ENCODE measurements at places on chromosomes 12 and 14.

GRCh38 chr14:82094829-82095345, 561.2 kb upstream of the SEL1L start:
- peak; percentile 96 for DNase-seq

- DNase-seq = no peak
Observed at GRCh38 chr12:113230315-113231234, 9.3 kb downstream of the TPCN1 start.

DNA sequence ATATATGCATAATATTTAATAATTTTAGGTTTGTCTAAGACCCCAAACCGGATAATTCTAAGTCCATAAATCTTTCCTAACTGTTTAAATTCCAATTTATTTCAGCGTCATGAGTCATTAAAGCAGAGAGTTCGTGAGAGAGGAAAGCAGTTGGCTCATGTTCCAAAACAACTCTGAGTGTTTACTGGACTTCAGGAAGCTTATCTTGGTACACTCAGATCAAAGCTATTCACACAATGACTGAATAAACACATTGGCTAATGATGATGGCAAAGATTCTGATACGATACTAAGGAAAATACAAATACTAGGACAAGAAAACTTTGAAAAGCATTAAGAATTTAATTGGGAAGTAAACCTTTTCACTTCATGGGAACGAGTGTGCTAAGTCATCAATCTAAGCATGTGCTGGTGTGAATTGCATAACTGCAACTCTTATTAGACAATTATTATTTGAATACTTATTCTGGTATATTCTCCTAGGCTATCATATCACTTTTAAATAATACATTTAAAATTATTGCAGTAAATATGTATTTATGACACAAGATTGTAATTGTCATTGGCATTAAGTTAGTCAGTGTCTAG, 34.8 kb upstream of the CLEC14A start:
- no peak for DNase-seq

GRCh38 chr12:71780237-71780822, 25.7 kb downstream of the RAB21 start:
- DNase-seq = peak; percentile 58

DNA sequence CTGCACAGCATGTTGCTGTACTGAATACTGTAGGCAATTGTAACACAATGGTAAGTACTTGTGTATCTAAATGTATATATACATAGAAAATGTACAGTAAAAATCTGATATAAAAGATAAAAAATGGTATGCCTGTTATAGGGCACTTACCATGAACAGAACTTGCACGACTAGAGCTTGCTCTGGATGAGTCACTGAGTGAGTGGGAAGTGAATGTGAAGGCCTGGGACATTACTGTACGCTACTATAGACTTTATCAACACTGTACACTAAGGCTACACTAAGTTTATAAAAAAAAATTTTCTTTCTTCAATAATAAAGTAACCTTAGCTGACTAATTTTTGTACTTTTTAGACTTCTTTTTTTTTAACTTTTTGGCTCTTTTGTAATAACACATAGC, 24.2 kb upstream of the NEDD1 start:
- no peak for DNase-seq

DNA sequence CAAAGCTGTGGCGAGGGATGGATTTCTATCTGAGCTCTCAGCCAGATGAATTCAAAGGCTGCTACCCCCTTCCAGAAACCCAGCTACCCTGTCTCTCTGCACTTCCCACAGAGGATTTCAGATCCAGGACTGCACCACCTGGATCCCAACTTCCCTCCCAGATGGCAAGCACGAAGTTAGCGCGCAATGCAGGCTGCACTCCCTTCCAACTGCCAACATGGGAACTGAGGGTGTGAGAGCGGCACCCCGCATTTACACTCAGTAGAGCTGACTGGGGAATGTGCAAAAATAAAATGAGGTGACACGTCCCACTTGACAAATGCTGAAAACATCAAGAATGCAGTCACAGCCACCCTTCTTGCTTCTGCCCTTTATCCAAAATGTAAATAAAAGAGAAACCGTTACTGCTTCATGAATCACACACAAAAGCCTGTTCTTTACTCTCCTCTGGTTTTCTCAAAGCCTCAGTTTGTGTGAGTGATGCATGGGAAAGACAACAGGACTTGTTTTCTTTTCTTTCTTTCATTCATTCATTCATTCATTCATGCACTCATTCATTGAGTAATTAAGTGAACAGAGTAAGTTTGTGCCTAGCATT, 85.7 kb downstream of the ITPK1 start:
- DNase-seq = no peak

DNA sequence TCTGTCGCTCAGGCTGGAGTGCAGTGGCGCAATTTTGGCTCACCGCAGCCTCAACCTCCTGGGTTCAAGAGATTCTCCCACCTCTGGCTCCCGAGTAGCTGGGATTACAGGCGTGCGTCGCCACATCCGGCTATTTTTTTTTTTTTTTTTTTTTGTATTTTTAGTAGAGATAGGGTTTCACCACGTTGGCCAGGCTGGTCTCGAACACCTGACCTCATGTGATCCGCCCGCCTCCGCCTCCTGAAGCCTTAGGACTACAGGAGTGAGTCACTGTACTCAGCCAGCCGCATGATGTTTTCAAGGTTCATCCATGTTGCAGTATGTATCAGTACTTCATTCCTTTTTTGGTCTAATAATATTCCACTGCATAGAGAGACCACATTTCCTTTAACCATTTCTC, 2.4 kb upstream of the RNF34 start:
- no peak for DNase-seq

GRCh38 chr12:12717586-12718380, 615 bp downstream of the CDKN1B start:
- peak; percentile 48 for DNase-seq

DNA sequence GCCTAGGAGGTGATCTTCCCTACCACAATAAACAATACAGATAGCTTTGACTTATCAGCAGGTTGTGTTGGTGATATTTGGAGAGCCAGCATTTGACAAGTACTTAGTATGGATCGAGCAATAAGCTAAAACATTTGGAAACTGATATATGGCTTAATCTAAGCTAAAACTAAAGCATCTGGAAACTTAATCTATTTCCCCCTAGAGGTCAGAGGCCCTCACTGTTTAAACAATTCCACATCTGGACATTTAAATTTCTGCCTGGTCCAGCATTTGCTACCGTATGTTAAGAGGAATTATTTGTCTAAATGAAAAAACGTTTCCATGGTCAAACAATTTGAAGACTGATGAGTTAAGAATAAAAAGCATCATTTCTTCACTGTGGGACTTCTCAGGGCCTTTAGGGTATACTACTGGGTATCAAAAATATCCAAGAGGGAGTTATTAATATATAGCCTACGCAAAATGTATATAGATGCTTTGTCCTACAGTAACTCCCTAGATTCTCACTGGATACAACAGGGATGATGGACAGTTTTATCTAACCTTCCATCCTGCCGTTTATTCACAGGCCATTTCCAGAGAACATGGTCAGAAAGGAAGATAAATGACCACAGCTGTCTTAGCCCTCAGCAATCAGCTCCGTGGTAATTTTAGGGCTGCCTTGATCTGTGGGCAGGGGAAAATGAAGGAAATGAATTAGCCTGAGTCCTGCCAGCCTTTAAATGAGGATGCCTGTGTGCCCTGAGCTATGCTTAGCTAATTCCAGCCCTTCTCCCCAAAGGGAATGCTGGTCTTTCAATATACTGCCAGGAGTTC, 135.4 kb upstream of the NUDT4 start:
- DNase-seq = no peak

DNA sequence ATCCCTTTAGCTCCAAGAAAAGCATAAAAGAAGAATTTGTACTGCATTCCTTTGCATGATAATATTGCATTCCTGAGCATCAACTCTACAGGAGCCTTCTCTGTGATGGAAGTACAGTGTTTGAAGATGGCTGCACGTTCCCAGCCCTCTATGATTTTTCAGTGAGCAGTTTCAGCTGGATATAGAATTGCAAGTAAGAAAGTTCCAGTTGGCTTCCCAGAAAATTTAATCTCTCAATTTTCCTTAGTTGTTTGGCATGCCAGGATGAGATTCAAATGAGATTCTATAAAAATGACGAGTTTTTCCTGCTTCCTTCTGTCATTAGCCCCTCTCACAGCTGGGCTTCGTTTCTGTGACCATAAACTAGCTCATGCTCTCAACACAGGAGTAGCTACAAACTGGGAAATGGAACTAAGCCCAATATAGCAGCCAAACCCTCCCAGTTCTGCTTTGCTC, 109.9 kb downstream of the TTC8 start:
- DNase-seq = no peak

DNA sequence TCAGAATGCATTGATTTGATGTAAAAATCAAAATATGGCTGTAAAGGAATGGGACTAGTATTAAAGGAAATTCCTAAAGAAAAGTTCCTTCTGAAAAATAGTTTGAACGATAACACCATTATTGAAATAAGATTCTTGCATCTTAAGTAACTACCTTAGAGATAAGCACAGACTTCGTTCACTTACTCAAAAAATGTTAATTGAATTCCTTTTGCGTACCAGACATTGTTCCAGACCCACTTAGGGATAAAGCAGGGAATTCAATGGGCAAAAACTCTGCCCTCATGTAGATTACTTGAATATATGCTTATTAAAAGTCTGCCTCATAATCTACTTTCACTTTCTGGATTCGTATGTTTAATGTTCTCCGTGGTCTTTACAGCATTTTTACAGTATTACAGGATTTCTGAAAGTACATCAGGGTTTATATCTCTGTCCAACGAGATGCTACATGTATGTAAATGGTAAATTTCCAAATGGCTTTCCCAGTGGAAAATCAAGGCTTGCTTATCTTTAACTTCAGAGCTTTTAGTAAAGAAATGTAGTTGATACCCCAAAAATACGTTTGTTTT, 213.7 kb downstream of the GXYLT1 start:
- no peak for DNase-seq

- no peak for DNase-seq
Observed at GRCh38 chr12:107514887-107515445, 170.6 kb upstream of the PWP1 start.

DNA sequence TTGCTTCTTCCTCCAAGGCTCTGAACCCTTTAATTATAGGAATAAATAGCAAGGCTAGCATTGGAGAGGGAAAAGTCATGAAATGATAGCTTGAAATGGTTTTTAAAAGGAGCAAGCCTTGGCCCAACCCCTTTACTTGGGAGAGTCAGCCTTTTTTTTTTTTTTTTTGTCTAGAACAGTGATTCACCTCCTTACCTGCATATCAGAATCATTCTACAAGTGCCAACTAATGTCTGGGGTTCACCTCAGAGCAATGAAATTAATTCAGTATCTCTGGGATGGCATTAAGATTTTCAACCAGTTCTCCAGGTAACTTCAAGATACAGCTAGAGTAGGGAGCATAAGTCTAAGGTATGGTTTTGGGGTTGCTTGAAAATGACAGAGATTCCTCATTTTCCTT, 41.3 kb upstream of the TMTC2 start:
- no peak for DNase-seq

GRCh38 chr14:56581041-56581727, 1.6 kb downstream of the TMEM260 start:
- DNase-seq = peak; percentile 27

GRCh38 chr12:3150931-3151835, 74.0 kb downstream of the TSPAN9 start:
- no peak for DNase-seq

DNA sequence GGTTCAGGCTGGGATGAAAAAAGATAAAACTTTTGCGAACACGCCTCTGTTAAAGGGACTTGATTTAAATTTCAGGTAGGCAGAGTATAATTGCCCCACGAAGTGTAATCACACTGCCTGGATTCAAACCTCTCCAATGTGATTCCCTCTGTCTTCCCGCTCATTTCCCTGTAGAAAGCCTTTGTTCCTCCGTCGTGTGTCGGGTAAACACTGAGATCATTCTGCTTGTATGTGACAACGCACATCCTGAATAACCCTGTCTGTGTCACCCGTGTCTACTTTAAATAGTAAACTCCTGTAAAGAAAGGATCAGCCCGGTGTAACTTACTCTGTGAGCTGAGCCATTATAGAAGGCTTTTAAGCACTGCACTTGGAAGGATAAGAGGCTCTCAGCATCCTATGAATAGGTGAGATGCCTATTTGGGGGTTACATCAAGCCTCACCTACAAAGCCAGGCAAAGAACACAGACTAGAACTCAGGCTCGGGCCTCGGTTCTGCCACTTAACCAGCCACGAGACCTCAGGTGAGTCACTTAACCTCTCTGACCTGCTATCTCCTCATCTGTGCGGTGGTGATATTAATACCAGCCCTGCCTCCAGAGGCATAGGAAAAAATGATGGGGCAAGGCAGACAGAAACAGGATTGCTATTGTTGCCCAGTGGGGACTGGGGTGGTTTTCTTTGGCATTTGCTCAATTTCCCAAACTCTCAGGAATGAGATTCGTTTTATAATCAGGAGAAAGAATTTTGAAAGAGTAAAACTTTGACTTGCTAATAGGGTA, 74.2 kb downstream of the RBM19 start:
- no peak for DNase-seq

- no peak for DNase-seq
Observed at GRCh38 chr12:103908877-103909276, 21.3 kb upstream of the HSP90B1 start.

- no peak for DNase-seq
Observed at GRCh38 chr12:69688021-69688420, 11.1 kb downstream of the BEST3 start.

DNA sequence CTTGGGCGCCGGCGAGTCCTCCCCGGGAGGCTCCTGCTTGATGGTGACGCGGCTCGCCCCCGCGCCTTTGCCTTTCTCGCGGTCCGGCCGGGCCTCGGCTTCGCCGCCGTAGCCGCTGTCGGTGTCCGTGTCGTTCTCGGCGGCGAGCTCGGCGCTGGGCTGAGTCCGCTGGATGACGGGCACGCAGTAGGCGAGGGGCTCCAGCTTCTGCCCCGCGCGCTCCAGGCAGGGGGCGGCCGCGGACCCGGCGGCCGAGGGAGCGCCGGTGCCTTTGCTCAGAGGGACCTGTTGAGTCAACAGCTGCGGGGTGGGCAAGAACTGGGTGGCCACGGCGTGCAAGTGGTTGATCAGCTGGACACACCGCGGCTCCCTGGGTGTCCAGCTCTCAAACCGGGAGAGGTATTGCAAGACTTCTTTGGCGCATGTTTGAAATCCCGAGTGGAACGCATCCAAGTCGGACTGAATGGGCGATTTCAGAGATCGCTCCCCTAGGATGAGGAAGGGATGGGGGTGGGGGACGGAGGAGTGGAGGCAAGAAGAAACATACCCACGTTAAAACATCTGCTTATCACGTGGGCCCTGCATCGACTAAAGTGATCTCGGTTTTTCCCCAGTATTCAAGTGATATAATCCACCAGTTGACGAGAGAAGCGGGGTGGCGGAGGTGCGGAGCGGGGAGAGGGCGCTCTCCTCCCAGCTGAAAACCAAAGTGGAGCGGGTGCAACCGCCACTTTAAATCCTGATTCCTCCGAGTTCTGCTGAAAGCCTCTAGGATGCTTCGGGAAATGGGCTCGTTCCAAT, 2.0 kb downstream of the BHLHE41 start:
- DNase-seq = no peak

Data from NCI-H2081 (cell line).